Retina (tissue), 1 donor: ENCODE measurements at places on chromosomes 6 and 20.

DNA sequence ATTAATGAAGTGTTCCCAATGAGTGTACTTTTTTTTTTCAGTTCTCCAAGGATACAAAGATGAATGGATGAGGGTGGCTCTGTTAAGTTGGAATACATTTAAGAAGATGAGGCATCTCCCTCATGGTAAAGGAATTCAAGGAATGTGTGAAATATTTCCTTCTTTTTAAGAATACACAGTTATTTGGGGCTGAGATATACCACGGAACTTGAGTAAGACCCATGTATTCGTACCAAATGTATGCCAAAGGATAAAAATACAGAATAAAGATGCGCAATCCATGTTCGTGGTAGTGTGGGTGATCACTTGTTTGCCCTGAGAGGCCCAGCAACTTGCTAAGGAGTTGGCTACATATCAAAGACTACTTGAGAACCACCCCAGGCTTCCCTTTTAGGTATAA is 164.2 kb upstream of the TCF21 start:
- DNase-seq, result no peak

DNA sequence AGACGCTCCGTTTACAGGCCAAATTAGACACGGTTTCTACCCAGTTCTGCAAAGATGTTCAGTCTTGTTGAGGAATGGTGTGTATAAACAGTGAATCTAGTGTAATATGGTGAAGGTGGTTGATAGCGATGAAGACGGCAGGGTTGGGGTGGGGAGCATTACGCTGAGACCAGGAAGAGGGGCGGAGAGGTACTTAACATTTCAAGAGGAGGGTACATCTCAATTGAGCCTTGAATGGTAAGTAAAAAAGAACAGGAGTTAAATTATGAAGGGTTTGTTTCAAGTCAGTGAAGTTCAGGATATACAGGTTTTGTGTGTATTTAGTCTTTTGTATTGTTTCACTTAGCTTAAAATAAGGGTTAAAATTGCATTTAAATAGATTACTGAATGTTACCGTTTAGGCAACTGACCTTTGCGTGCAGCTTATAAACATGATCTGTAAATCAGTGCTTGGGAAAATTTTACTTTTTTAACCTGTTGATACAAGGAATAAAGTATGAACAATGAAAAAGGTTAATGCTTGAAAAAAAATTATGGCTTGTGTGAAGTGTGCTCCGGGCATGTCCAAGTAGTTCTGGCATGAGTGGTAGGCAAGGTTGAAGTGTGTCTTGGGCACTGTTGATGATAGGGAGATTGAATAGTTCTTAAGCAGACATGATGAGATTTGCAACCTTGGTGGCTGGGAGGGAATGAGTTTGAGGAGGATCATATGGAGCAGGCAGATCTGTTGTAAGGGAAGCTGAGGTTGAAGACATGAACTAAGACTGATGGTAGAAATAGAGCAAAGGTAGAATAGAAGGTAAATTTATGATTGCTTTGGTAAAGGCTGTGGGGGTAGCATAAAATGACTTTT is 842 bp downstream of the POLR1C start:
- no peak for DNase-seq

- no peak for DNase-seq
Observed at GRCh38 chr6:121522771-121523386, 87.4 kb downstream of the GJA1 start.

DNA sequence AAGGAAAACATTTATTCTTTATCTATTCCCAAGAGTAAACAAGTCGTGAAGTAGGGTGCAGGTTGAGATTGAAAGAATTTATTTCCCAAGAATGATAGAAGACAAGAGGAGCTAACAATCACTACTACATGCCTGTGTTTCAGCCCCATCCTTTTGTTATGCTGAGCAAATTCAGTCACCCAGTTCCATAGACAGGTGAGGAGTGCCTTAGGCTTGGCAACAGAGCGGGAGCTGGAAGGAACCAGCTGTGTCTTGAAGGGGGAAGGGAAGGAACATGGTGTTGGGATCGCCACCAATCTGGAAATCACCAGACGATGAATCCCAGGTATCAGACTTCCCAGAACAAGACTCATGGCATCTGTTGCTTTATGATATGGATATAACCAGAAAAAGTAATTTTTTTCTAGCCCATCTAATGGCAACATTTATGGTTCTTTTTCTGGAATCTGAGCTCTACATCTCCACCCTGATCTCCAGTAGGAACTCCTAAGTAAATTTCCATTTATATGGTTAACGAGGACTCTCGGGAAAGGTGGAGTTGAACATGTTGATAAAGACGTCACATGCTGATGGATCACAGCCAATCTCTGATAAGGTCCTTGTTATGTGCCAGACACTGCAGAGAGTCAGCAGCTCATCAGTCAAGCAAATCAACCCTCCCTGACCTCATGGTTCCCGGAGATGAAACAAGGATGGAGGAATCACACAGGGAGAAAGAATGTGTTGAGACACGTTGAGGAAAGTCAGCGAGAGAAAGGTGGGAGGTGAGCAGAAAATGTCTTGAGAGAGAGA is 344.9 kb downstream of the SMOC2 start:
- DNase-seq, result no peak

DNA sequence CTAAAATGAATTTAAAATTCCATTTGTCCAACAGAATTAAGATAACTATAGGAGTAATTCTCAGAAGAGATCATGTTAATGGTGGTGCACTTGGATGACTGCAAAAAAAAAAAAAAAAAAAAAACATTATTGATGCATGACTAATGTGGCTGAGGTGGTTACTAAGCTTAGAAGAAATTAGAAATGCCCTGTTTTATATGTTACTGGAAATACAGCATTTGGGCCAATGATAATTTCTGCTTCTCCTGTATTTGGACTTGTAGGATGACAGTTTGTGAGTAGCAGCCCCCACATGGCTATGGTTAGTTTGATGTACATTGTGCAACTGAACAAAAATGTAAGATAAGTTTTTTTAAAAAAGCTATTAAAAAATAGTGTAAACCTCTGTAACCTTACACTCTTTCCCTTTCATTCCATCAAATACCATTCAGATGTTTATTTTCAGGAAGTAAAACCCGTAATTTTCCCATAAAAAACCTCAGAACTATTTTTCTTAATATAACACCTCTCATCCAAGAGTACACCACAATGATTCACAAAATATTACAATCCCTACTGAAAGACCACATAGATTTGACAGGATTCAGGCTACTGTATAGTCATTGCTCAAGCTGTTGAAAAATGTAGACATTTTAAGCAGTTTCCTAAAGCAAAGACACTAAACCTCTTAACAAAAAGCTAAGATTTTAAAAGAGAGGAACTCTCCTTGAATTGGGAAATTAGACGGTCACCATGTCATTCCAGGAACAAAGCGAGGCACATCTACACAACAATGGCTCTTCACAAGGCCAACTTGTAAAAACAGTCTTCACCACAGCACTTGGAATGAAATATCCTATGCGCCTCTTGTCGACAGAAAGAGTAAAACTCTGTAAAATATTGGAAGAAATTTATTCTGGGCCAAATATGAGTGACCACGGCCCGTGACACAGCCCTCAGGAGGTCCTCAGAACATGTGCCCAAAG is 83.0 kb downstream of the WDR27 start:
- DNase-seq, result no peak

- no peak for DNase-seq
Observed at GRCh38 chr6:130730600-130730999, 96.6 kb upstream of the SMLR1 start.

DNA sequence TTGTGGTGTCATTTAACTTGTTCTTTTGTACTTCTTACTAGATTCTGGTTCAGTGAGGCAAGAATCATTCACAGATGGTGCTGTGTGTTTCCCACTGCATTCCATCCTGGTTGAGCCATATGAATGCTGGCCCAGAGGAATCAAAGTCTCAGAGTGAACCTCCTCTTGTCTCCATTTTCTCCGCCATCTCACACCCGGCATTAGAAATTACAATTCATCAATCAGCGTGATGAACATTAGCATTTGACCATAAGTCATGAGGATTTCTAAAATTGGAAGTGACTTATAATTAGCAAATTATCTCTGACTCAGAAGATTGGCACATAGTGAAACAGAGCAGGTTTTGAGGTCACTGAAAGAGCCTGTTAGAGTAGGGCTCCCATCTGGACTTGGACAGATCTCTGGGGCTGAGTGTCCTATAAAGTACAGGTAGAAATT is 25.2 kb downstream of the TNFAIP3 start:
- no peak for DNase-seq

DNA sequence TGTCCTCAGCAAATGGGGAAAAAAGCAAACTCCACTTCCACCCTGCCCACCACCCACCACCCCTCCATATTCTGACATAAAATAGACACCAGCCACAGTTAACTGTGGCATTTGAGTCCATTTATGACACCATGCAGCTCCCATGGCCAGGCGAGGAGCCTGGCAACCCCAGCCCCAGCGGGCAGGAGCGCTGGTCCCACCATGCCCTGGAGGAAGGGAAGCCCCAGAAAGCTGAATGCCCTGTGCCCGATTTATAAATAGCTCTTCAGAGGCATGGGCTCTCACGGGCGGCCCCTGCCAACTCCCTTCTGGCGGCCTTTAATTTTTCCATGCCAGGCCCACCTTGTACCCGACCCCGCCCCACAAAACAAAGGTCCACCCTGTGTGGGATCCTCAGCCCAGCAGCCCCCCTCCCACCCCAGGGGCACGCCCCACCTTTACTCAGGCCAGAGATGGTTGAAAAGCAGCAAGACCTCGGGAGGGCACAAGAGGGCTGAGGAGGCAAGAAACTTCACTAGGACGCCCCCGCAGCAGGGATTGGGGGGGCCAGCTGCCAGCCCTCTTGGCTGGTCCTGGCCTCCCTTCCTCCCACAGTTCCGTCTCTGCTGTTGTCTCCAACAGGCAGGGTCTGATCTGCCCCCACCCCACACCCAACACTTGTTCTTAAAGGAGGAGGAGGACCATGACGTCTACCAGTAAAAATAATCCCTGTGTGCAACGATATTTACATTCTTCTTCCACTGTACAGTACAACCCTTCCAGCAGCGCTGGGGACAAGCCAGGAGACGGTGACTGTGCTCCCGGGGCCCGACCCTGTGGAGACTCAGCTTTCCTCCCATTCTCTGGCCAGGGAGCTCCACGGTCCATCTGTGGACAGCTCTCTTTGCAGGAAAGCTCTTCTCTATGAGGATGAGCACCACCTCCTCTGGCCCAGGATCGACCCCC is 115.6 kb upstream of the CDYL start:
- DNase-seq, result no peak

GRCh38 chr20:36808317-36809257 is 35.0 kb upstream of the DSN1 start:
- no peak for DNase-seq

DNA sequence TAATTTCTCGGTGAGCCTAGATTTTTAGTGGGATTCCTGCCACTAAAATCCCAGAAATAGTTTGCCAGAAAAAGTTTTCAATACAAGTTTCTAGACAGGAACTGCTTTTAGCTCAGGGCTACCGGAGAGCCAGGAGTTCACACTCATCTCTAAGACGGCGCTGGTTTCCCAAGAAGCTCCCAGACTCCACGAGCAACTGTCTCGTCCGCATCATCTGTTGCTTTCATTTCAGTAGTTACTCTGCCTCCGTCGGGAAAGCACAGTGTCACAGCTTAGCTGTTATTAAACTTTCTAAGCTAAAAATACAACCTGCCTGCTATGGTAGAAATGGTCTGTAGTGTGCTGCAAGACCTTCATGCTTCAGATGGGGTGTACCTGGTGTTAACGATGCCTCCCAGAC is 197.3 kb upstream of the SNX9 start:
- no peak for DNase-seq

GRCh38 chr20:839015-839414 is 5.5 kb downstream of the FAM110A start:
- no peak for DNase-seq

GRCh38 chr6:24922170-24922569 is 13.6 kb downstream of the RIPOR2 start:
- DNase-seq, result no peak

GRCh38 chr6:47587493-47587892 is 109.9 kb downstream of the CD2AP start:
- no peak for DNase-seq

- DNase-seq, result peak; percentile 70
Observed at GRCh38 chr6:45786355-45786781, 229.3 kb downstream of the CLIC5 start.

DNA sequence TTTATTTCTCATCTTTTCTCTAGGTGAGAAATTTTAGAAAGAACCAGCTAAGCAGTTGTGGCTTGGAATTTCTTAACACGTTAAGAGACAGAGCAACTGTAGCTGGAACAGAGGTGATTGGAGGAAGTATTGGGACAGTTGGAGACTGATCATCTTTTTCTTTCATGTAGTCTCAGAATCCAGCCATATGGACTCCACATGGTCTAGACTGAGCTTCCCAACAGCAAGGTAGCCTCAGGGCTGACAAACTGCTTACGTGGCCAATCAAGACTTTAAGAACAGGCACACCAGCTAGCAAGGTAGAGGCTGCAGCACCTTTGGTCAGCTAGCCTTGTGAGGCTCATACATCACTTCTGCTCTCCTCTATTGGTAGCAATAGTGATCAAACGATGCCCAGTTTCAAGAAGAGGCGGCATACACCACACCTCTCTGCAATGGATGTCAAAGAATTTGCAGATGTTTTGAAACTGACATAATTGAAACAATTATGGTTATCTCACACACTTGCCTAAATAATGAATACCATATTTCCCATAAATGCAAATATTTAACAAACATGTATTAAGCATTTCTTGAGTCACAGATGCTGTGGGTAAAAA is 590.5 kb upstream of the SLC35B3 start:
- DNase-seq, result no peak

GRCh38 chr6:142008016-142008735 is 124.5 kb upstream of the GJE1 start:
- no peak for DNase-seq

DNA sequence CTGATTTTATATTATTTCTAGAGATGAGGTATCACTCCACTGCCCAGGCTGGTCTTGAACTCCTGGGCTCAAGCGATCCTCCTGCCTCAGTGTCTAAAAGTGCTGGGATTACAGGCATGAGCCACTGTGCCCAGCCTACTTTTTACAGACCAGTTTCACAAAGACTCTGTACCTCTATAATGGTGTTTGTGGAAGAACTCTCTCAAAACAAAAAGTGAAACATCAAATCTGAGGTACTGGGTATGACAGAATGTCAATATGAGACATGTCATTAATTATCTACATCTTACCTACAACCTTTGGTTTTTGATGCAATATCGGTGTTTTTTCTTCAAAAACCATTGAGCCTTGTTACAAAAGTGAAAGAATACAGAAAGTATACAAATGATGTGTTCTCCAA is 49.4 kb upstream of the MCM9 start:
- no peak for DNase-seq

GRCh38 chr6:125930765-125931418 is 25.7 kb upstream of the HINT3 start:
- no peak for DNase-seq

- DNase-seq, result no peak
Observed at GRCh38 chr6:81465859-81466258, 286.6 kb downstream of the TENT5A start.

DNA sequence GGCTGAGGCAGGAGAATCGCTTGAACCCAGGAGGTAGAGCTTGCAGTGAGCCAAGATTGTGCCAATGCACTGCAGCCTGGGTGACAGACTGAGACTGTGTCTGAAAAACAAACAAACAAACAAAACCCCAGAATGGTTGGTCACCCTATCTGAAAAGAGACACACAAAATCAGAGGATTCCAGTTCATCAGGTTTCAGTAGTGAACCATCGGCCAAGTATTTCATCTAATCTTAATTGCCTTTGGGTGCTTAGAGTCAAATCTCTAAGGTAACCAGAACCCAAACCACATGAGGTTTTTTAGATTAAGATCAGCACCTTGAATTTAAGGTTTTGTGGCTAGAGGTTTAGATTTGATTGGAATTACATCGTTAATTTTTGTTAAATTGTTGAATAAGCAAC is 8.3 kb upstream of the ZBTB2 start:
- no peak for DNase-seq

GRCh38 chr6:125558907-125559306 is 190.5 kb upstream of the HEY2 start:
- DNase-seq, result no peak
